CD4-positive, alpha-beta T cell (primary cell): ENCODE measurements at places on chromosomes 7 and 10.

- peaks cover 5% of the 10 kb centered on the region for H3K4me1 ChIP-seq
- H3K4me3 ChIP-seq: no peak overlapping the region
- H3K27me3 ChIP-seq: peaks cover 4% of the 10 kb centered on the region
Measured at GRCh38 chr10:31582365-31583052, 263.5 kb downstream of the ZEB1 start.

DNA sequence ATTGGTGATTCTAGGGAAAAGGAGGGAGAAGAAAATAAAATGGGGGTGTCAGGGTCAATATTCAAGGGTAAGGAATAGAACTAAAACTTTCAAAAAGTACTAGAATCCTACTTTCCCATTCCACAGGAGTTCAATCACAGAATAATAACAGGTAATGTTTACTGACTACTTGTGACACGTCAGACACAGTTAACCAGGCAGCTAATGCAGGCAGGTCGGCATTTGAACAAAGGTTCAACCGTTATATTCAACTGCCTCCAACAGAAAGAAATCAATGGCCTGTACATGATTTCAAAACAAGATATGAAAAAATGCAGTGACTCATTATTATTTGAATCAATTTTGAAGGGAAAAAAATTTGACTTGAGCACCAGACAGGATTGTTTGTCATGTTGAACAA is 3.1 kb downstream of the ASB15 start:
- H3K27ac ChIP-seq: no peak overlapping the region
- H3K4me1 ChIP-seq: no peaks in the 10 kb centered on the region
- no peaks in the 10 kb centered on the region for H3K27me3 ChIP-seq
- no peaks in the 10 kb centered on the region for H3K36me3 ChIP-seq
- no peak for DNase-seq
- no peak overlapping the region for H3K4me3 ChIP-seq

DNA sequence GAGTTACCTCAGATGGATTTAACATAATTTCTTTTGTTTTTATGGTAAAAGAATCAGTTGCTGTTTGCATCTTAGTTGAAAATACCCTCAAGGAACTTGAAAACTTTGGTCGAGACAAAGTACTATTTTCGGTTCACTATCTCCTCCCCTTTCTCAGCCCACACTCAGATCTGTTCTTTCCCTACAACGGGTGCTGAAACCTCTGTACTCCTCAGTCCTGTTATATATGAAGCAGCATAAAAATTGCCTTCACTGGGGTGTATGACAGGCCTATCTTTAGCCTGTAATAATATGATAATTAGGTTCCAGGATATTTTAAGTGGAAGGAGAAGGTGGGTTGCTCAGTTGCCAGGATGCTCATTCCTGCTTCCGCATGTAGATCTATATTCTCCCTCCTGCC is 105.2 kb upstream of the NOBOX start:
- H3K36me3 ChIP-seq: no peaks in the 10 kb centered on the region
- no peaks in the 10 kb centered on the region for H3K4me1 ChIP-seq
- H3K27ac ChIP-seq: no peak overlapping the region
- no peak overlapping the region for H3K4me3 ChIP-seq
- DNase-seq: no peak

GRCh38 chr10:21308018-21308417 is 217.5 kb downstream of the SKIDA1 start:
- no peaks in the 10 kb centered on the region for H3K36me3 ChIP-seq
- H3K4me1 ChIP-seq: no peaks in the 10 kb centered on the region
- no peaks in the 10 kb centered on the region for H3K27me3 ChIP-seq
- no peak overlapping the region for H3K4me3 ChIP-seq

GRCh38 chr7:99694201-99694911 is 14.6 kb upstream of the CYP3A5 start:
- H3K27ac ChIP-seq: no peak overlapping the region
- DNase-seq: no peak
- H3K4me1 ChIP-seq: peaks cover 4% of the 10 kb centered on the region
- no peak overlapping the region for H3K4me3 ChIP-seq
- H3K27me3 ChIP-seq: no peaks in the 10 kb centered on the region
- no peaks in the 10 kb centered on the region for H3K36me3 ChIP-seq

DNA sequence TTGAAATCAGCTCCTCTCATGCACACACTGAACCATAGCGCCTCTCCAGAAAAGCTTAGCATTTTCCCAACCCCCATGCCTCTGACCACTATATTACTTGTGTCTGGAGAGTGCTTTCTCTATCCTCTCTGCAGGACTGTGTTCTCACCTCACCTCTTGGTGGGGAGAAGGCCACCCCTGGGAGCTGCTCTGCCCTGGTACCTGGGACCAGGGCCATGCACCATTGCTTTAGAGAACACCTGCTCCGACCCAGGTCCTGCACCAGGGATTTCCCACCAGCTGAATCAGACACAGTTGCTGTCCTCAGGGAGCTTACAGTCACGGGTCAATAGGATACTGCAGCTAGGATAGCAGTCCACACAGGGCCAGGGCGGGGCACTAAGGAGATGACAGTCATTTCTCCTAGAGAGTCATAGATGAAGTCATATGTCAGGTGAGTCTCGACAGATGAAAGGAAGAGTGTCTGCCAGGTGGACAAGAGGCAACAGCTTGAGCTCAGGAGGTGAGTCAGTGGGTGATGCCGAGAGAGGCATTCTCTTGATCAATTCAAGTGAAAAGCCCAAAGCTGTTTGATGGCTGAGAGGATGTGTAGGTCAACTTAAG is 619 bp upstream of the LMTK2 start:
- H3K27me3 ChIP-seq: peaks cover 3% of the 10 kb centered on the region
- H3K4me1 ChIP-seq: peaks cover 22% of the 10 kb centered on the region
- H3K27ac ChIP-seq: no peak overlapping the region
- no peak overlapping the region for H3K4me3 ChIP-seq
